GM04504 (cell line): ENCODE measurements at places on chromosomes 11 and 22.

DNA sequence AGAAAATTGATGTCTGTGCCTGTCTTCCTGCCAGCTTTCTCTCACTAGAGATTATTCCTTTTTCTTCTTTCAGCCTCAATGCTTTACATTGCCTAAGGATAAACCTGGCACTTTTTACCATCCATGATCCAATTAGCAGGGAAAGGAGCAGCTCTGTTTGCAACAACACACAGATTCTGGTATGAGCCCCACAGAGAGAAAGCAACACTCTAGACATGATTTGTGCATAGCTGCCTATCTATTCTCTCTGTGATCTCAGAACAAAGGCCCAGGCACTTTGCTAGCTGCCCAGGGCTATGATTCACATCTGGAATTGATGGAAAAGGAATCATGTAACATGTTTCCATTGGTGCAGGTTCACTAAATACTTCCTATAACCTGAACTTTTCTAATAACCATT is 685.0 kb downstream of the ETS1 start:
- no peak for DNase-seq

DNA sequence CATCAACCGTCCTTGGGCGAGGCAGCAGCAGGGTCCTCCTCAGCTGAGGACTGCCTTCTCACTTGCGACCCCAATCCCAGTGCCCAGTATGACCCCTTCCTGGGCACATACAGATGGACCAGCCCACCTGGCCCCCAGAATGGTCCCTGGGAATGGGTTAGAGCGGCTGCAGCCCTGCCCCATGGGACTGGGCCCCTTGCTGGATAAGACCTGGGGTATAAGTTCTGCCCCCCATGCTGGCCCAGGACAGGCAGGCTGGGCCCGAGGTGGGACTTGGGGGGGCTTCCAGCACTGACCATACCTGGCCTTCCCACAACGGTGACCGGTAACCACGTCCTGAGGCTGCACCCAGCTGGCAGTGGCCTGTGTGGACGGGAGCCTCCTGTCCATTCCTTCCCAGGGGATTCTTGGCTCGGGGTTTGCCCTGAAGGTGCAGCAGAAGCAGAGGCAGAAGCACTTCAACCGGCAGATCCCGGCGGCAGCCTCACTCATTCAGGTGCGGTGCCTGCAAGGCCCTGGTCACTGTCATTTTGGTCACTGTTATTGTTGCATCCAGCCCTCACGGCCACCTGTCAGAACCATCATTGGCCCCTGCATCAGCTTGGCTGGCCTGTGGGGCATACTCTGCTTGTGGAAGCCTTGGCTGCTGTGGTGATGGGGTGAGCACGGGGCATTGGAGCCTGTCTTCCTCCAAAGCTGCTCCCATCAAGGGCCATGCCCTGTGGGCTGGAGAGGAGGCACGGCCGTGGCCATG is 114.8 kb downstream of the KCNQ1OT1 start:
- DNase-seq: no peak

- DNase-seq: no peak
Measured at GRCh38 chr11:134624166-134624920, 212.3 kb upstream of the B3GAT1 start.

DNA sequence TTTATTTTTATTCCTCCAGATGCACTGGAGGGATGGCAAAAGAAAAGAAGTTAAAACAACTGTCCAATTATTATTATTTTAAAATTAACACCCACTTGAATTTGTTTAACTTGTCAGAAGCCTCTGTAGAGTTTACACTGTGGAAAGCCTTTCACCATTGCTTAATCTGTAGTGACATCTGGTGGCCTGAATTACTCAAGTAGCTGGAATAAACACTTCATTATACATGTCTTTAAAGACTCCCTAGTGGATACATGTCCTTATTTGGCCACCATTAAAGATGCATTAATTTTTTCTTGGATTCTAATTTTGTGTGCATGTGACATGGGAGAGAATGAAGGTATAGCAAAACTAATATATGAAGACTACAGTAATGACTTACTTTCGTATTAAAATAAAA is 1496.5 kb downstream of the FAM181B start:
- DNase-seq: no peak

- DNase-seq: no peak
Measured at GRCh38 chr11:118923721-118924587, 1.8 kb downstream of the BCL9L start.

- no peak for DNase-seq
Measured at GRCh38 chr11:127003260-127003981, 2.9 kb upstream of the KIRREL3 start.

- DNase-seq: no peak
Measured at GRCh38 chr11:17638311-17638710, 81.1 kb upstream of the MYOD1 start.

GRCh38 chr11:127648583-127648982 is 648.0 kb upstream of the KIRREL3 start:
- DNase-seq: no peak

GRCh38 chr22:26667140-26667539 is 9.8 kb downstream of the MIAT start:
- no peak for DNase-seq

GRCh38 chr11:71496421-71496820 is 30.6 kb upstream of the KRTAP5-7 start:
- DNase-seq: no peak

DNA sequence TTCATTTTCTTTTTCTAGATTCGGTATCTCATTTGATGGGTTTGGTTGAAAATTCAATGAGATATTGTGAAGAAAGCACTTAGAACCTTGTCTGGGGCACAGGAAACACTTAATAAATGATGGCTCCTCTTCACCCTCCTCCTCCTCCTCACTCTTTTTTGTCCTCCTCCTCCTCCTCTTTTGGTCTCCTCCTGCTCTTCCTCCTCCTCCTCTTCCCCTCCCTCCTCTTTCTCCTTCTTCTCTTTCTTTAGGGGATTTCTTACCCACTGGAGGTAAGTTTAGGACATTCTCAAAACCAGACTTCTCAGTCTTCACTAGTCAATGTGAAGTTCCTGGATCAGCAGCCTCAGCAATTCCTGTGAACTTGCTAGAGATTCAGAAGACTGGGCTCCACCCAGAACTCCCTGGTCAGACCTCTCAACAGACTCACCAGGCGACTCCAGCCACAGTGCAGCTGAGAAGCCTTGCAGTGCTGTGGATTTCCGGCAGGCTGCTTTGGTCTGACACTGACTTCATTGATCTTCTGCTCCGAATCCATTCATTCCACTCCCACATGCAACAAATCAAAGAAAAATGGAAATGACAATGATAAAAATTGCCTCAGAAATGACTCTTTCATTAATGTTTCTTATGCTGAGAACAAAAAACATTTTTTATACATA is 368.6 kb upstream of the B3GAT1 start:
- DNase-seq: no peak

DNA sequence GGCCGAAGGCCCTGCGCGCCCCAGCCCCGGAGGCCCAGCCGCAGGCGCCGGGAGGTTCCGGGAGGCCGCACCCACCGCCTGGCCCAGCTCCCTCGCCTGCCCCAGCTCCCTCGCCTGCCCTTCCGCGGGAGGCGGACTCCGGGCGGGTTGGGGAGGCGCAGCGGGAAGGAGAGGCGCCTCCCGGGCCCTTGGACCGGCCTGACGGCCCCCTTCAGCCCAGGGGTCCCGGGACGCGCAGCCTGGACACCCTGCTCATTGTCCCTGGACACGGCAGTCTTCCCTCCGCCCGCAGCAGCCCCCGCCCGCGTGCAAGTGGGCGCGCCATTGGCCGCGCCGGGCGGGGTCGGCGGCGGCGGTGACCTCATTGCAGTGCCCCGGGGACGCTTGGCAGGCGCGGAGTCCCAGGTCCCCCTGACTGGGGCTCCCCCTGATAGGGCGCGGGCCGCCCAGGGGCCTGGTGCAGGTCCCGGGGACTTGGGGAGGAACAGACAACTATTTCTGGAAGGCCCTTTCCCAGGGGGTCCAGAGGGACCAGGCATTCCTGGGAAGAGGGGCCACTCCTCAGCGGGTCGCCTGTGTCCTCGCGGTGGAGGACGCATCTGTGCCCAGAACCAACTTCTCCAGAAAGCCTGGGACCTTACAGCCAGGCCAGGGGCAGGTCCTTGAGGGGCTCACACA is 501 bp downstream of the CD151 start:
- DNase-seq: no peak

- no peak for DNase-seq
Measured at GRCh38 chr11:91023731-91024130, 800.9 kb upstream of the CHORDC1 start.

DNA sequence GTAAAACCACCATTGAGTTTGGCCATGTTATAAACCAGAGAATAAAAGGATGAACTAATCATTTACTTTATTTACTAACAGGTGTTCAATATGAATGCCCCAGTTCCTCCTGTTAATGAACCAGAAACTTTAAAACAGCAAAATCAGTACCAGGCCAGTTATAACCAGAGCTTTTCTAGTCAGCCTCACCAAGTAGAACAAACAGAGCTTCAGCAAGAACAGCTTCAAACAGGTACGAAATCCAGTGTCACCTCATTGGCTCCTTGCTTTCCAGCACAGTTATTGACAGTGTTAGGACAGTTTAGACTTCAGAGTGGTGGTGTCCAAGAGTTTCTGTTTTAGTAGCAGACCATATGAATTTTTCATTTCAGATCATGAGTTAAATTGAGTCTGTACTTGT is 13.6 kb upstream of the NAT10 start:
- no peak for DNase-seq

- no peak for DNase-seq
Measured at GRCh38 chr22:46587061-46587460, 33.1 kb upstream of the GRAMD4 start.

DNA sequence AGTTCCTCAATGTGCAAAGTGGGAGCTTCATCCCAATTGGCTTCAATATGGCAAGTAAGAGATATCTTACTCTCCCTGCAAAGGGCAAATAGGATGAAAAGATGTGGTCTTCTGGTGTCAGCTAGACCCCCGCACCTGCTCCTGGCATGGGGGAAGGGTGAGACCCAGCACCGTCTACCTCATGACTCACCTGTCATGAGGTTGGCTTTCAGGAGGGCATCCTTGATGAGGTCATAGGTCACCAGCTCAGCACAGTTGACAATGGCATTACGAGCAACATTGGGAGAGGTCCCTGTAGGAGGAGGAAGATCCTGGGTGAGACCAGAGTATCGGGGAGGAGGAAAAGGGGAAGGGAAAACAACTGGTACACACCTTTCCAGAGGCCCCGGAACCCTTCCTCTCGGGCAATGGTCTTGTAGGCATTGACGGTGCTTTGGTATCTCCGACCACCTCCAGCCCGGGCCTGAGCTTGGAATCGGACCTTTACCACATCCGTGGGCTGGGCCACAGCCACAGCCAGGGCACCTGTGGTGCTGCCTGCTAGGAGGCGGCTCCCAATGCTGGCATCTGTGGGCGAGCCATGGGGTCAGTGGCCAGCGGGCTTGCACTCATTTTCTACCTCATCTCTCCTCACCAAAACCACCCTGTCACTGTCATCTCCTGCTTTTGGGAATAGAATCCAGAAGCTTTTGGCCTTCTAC is 6.0 kb downstream of the UCP2 start:
- no peak for DNase-seq

DNA sequence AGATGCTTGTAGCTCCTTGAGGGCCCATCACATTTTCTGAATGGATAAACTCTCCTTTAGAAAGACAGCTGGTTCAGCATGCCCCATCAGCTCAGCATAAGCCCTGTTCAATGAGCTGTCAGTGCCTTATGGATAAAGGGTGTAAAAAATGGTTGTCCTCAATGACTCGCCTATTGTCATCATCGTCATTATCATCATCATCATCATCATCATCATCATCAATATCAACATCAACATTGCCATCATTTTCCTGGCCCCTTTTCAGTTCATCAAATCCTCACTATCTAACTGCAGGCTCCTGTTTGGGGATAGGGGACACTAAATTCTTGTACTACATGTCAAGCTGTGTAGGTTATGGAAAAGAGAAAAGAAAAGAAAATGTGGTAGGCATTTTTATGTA is 310.7 kb upstream of the MTNR1B start:
- no peak for DNase-seq

DNA sequence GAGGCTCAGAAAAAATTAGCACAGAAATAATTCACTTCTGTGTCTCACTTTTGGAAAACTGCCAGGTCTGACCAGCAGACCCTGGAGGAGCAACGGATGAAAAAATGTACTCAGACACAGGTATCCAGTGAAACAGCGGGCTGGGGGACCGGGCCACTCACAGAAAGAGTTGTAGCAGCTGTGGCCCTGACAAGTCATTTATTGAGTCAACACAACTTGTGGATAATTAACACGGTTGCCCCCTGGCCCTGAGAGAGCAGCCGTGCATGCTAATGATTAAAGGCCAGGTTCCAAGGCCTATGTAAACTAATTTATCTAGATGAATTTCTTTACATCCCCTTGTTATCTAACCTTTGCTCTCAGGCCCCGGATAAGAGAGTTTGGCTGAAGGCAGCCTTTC is 131.3 kb downstream of the AASDHPPT start:
- no peak for DNase-seq

DNA sequence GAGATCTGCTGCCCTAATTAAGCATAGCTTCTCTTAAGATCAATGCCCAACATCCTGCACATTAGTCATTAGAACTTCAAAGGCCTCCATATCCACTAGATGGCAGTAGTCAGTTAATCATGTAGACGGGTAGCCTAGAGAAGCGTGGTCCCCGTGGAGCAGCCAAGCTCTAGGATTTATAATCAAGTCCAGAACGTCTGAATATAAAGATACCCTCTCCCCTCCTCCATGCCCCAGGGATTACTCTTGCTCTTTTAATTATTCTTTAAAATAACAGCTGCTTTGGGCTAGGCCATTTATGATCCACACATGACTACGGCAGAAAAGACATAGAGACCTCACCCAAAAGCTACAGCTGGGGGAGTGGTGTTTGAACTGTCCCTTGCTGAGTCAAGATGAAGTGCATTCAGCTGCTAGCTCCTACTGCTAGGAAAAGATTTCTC is 327.6 kb upstream of the PLET1 start:
- DNase-seq: peak; percentile 67

DNA sequence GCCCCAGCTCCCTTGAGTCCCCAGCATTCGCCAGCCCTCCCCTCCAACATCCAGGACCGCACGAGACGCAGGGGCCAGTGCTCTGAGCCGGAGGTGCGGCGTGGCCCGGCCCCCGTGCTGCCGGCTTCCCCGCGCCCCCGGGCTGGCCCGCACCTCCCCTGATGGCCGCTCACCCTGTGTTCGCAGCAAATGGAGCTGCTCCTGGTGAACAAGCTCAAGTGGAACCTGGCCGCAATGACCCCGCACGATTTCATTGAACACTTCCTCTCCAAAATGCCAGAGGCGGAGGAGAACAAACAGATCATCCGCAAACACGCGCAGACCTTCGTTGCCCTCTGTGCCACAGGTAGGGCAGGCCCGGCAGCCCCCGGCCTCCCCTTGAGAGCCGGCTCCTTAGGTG is 2.7 kb downstream of the CCND1 start:
- no peak for DNase-seq

DNA sequence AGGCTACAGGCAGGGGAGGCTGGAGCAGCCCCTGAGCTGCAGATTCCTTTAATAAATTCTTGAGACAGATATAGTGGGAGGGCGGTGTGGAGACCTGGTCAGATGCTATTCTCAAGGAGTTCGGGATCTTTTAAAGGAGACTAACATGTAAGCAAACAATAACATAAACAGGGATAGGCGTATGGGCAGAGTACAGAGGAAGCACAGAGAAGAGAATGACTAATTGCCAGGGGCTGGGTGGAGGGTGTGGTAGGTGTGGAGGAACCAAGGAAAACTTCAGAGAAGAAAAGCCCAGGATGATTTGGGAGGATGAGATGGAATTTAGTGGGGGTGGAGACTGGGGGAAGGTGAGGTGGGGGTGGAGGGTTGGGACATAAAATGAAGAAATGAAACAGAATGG is 9.7 kb upstream of the HEPHL1 start:
- DNase-seq: no peak

- DNase-seq: peak; percentile 66
Measured at GRCh38 chr11:27701355-27702105, 1.3 kb upstream of the BDNF start.
